ENCODE measurements at places on chromosomes 6 and 20. TPM values are rescaled to one million over a fixed set of nuclear protein-coding genes. Genes with fewer than 3 reads are reported as not detected.

Gene EDN1
- total RNA-seq = 1.1 TPM

Gene ZBTB22
- 11.6 TPM for total RNA-seq

Gene SPTLC3
- 0.59 TPM for total RNA-seq

Gene BHLHE23
- total RNA-seq = not detected

Gene LRRC73
- total RNA-seq = 0.52 TPM

Gene ADRM1
- total RNA-seq = 40.8 TPM

Gene HLA-DOA
- total RNA-seq = 6.1 TPM

Gene ZFP57
- not detected for total RNA-seq

Gene CST5
- not detected for total RNA-seq

Gene POPDC3
- total RNA-seq = not detected

Gene SPATS1
- total RNA-seq = not detected

Gene TCP1
- total RNA-seq = 212 TPM

Gene RBPJL
- not detected for total RNA-seq

Gene SLC26A8
- not detected for total RNA-seq

Gene PTCHD4
- total RNA-seq = not detected

Gene ARHGAP40
- total RNA-seq = not detected

Gene ESR1
- total RNA-seq = 2.8 TPM

Gene BMP5
- total RNA-seq = not detected

Gene HSD17B8
- 10.5 TPM for total RNA-seq

Gene RFX6
- total RNA-seq = not detected

Gene LAMA4
- total RNA-seq = not detected

Gene SLC16A10
- 13.8 TPM for total RNA-seq

Gene CLIC5
- 2.8 TPM for total RNA-seq

Gene PACRG
- 0.81 TPM for total RNA-seq

Gene PAK5
- not detected for total RNA-seq

Gene BMP7
- total RNA-seq = not detected

Gene GRM4
- total RNA-seq = 0.08 TPM

Gene CLPSL1
- not detected for total RNA-seq

Gene TSBP1
- total RNA-seq = not detected

Gene TMEM200A
- total RNA-seq = 0.34 TPM

Gene CABLES2
- total RNA-seq = 4.4 TPM

Gene OXT
- total RNA-seq = 1.6 TPM

Gene PHACTR3
- total RNA-seq = not detected

Gene OVOL2
- not detected for total RNA-seq

Gene CRISP3
- total RNA-seq = not detected

Gene WFDC13
- not detected for total RNA-seq

Gene SLCO4A1
- 2.5 TPM for total RNA-seq

Gene HDGFL1
- not detected for total RNA-seq

Gene FRMD1
- not detected for total RNA-seq

Gene SLC35D3
- total RNA-seq = not detected

Gene MAS1L
- not detected for total RNA-seq

Gene TSHZ2
- 27.4 TPM for total RNA-seq

Gene FABP7
- total RNA-seq = not detected

Gene PSMA7
- total RNA-seq = 150 TPM

Gene SAYSD1
- 21.3 TPM for total RNA-seq
